ENCODE measurements at places on chromosomes 3 and 15.

- DNase-seq, result no peak
Measured at GRCh38 chr3:158768881-158769543, 32.8 kb upstream of the MFSD1 start.

DNA sequence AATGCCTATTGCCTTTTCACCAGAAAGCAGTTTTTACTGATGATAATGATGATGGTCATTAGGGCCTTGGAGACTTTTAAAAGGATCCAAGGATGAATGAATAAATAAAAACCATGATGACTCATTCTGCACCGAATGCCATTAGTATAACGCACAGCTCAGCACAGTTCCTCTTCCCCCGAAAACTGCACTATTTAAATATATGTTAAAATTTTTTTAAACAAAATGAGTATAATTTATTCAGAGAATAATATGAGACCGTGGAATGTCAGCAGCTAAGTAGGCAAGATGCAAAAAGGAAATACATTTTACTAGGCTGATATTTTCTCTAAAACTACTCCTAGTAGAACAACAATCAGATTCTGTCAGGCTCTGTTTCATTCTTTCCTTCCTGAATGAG is 83.4 kb upstream of the NANOGP8 start:
- no peak for DNase-seq

- no peak for DNase-seq
Measured at GRCh38 chr15:48935236-48935635, 28.5 kb downstream of the SHC4 start.

DNA sequence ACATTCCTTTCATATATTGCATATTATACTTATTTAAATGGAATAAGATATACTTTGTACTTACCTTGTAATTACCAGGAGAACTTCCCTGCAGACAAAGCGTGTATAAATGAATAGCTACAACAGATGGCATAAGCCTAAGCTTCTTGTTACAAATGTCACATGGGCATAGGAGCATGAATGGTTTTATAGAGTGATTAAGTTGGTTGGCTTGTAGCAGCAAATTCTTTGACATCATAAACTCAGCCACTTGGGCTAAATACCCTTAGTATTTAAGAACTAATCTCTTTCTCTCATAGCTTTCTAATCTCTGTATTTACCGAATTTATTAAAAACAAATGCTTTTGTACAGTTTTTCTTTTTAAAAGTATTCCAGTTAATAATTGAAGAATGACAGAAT is at the start of gene UBAP1L:
Gene UBAP1L, minus strand, starts transcription at position 115 of the 400 bp plus-strand sequence. CDS start 8,985 bp downstream, outside the sequence.
- no peak for DNase-seq

- no peak for DNase-seq
Measured at GRCh38 chr3:184832044-184832443, 20.1 kb downstream of the VPS8 start.

GRCh38 chr3:155428563-155428962 is 135.1 kb upstream of the STRIT1 start:
- DNase-seq, result no peak

DNA sequence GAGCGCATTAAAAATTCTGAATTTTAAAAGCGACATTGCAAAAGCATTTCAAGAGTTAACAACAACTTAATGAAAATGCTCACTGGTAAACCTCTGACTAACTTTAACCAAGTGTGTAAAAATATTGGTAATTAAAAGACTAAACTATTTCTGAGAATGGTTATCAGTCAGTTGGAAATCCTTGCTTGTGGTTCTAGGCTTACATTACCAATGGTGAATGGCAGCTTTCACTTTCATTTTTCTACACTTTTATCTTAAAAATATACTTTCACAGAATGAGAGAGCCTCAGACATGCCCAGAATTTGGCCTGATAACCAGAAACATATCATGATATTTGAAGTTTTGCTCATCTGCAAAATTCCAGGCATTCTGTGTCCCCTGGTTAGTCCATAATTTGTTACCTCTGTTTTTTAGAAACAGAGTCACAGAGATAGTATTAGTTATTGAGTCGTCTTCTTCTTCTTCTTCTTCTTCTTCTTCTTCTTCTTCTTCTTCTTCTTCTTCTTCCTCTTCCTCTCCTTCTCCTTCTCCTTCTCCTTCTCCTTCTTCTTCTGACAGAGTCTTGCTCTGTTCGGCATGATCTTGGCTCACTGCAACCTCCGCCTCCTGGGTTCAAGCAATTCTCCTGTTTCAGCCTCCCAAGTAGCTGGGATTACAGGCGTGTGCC is 5.5 kb upstream of the RNF111 start:
- no peak for DNase-seq

- DNase-seq, result peak; percentile 8
Measured at GRCh38 chr3:4491855-4492207, 1.3 kb upstream of the ITPR1 start.

DNA sequence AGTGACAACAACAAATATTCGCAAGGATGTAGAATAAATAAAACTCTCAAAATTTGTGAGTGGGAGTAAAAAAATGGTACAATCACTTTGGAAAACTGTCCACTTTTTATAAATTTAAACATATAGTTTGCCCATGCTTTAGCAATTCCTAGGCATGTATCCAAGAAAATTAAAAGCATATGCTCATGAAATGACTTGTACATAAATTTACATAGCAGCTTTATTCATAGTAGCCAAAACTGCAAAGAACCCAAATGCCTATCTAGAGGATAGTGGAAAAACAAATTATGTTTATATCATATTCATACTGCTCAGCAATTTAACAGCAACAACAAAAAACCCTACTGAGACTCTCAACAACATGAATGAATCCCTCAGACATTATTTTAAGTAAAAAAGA is 363.6 kb upstream of the CCDC54 start:
- DNase-seq, result no peak

- no peak for DNase-seq
Measured at GRCh38 chr3:112653881-112654300, 12.9 kb upstream of the CCDC80 start.

DNA sequence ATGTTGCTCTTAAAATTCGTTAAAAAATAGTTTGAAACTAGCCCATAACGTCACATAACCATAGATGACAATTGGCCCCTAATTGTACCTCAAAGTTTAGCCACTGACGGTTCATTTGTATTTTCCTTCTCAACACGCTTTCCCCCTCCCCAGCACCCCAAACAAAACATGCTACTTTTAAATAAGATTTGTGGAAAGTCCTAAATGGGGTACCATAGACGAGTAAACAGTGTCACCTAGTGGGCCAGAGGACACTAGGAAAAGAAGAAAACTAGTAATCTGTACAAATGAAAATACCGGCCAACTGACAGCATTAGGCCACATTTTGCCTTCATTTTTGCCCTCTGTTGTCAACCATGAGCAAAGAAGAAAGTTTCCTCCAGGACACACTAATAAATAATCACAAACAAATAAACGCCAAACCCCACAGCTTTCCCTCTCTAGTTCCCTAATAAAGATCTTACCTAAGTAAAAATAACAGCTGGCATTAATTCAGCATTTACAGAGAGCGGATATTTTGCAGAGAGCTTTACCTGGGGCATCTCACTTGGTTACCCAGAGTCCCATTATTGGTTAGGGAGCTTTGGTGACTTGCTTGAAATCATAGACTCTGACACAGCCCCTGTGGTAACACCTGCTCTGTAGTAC is 175.1 kb upstream of the ATP11B start:
- DNase-seq, result no peak

GRCh38 chr3:78101384-78101783 is 1061.5 kb downstream of the ROBO2 start:
- no peak for DNase-seq

- DNase-seq, result peak; percentile 19
Measured at GRCh38 chr3:33807191-33807590, 8.8 kb downstream of the PDCD6IP start.

- no peak for DNase-seq
Measured at GRCh38 chr3:64081235-64081630, 57.9 kb upstream of the PSMD6 start.

DNA sequence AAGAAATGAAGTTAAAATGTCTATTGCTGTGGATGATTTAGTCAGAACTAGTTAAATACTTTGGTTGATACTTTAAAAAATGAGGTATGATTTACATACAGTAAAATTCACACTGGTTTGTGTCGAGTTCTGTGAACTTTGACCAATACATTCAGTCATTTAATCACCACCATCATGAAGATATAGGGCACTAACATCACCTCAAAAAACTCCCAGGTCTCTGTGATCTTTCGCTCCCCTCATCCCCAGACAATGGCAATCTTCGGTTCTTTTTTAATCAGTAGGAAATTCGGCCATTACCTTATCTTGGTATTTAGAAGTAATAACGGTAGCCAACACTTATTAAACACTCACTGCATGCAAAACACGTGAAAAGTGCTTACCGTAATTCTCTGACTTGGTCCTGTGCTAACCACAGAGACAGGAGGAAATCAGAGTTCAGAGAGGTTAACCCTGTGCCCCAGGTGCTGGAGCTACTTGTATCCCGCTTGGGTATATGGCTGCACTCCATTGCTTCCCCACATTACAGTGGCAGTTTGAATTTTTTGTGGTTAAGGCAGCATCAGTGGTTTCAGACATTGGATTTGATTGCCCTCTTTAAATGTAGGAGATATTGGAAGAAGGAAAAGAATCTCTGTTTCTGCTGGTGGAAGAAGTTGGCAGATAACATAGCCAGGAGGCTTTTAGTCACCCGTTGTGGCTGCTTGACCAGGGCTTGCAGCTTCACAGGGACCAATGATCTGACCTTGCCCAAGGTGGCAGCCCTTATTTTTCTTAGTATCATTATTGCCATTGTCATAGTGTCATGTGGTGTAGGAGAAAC is 4.2 kb downstream of the PLCL2 start:
- no peak for DNase-seq

GRCh38 chr3:139933766-139934165 is 1.2 kb upstream of the CLSTN2 start:
- no peak for DNase-seq

- no peak for DNase-seq
Measured at GRCh38 chr3:98739266-98739665, 23.9 kb upstream of the ST3GAL6 start.

GRCh38 chr15:36951731-36952247 is 148.6 kb downstream of the MEIS2 start:
- DNase-seq, result no peak

- DNase-seq, result no peak
Measured at GRCh38 chr15:26661107-26661506, 111.8 kb downstream of the GABRB3 start.

DNA sequence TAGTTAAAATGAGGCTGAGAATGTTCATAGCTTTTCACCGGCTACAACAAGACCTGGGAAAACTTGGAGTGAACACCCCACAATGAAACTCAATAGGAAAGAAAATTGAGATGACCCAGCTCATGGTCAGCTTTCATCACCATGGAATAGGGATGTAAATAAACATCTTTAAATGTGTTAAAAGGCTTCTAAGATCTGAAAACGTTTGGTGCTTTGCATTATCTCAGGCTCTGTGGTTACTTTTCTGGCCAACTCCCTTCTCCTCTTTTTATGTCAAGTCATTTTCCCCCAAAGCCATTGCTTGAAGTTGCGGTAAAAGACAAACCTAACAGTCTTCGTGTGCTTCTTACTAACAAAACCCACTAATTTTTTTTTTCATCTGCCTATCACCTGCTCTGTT is 195.8 kb downstream of the MECOM start:
- no peak for DNase-seq

DNA sequence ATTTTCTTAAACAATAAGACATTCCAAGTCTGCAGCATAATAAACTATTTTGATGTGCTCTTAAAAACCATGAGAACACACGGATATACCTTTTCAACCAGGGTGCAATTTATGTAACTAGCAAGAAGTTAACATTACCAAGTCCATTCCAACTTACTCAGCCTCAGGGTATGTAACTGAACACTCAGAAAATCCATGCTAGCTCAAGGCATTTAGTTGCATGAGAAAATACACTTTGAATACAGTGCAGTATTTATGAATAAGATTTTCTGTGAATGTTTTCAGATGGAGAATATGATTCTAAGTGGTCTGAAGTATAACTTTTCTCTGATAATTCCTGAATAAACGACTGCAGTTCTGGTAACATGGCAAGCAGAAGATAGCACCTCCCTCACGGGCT is 124.3 kb downstream of the SNRK start:
- DNase-seq, result no peak

GRCh38 chr3:133096900-133097613 is 58.9 kb downstream of the TMEM108 start:
- no peak for DNase-seq

DNA sequence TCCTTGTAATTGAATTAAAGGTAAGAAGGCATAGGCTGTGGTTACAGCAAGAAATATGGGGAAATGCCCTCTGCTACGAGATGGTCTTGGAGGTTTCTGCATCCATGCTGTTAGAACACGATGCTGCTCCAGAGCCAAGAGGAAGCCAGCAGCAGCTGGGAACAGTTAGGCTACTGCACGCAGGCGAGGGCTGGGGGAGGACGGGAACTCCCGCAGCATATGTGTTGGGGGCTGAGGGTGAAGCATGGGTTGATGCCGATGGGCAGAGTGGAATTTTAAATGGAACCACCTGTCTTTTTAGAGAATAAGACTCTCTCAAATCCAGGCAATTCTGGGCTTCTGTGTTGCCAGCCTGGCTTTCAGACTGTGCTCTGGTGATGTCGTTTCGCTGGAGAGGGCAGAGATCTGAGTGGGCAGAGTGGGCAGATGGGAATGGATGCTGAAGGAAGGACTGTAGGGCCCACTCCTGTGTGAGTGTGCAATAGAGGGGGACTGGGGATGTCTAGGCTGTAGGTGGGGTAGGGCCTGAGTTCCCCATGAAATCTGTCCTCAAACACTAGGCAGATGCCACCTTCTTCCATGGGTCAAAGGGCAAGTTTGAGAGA is 417.0 kb upstream of the TPM1 start:
- DNase-seq, result no peak

- DNase-seq, result no peak
Measured at GRCh38 chr3:154486949-154487348, 57.0 kb upstream of the GPR149 start.

- DNase-seq, result no peak
Measured at GRCh38 chr3:49717959-49718857, 1.3 kb downstream of the AMIGO3 start.

DNA sequence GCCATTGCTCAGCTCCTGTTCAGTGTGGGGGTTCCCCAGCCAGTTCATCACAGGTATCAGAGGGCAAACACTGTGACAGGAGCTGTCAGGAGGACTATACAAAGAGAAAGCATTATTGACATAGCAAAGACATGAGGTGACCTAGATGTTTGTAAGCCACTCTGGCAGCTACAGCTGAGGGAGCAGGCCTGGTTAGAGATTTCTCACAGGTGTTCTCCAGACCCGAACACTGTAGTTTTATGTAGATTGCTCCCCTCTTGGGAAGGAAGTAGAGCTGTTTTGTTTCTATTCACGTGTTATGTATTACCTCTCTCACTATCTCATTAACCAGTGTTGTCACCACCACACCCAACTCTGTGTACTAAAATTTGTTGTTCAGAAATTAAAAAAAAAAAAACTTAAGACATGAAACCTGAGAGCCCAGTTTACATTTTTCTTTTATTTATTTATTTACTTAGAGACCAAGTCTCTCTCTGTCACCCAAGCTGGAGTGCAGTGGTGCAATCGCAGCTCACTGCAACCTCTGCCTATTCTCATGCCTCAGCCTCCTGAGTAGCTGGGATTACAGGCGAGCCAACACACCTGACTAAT is 123.7 kb downstream of the RBPMS2 start:
- no peak for DNase-seq
